Fibroblast of skin of abdomen (primary cell): ENCODE measurements at places on chromosomes 12 and 14.
A peak's percentile ranks its signal among the peaks of the same experiment; 100 is the strongest.

- DNase-seq = no peak
These were observed 60.1 kb upstream of the PPM1H start for GRCh38 chr12:62995097-62995496.

DNA sequence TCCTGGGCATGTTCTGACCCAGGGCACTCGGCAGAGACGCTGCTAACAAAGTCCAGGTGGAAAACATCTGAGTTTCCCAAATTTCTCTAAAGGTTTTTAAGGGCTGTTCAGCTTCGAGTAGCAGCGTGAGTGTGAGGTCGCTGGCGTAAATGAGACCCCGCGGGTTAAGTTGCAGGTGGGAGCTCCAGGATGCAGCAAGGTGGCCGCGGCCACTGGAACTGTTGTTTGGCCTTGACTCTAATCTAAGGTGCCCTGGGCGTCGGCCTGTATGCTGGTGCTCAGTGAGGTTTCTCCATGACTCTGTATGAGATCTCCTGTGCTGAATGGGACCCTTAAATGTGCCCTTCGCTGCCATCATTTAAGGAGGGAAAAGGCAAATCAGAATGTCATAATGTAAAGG lies 50.7 kb downstream of the ELK3 start:
- DNase-seq = no peak

DNA sequence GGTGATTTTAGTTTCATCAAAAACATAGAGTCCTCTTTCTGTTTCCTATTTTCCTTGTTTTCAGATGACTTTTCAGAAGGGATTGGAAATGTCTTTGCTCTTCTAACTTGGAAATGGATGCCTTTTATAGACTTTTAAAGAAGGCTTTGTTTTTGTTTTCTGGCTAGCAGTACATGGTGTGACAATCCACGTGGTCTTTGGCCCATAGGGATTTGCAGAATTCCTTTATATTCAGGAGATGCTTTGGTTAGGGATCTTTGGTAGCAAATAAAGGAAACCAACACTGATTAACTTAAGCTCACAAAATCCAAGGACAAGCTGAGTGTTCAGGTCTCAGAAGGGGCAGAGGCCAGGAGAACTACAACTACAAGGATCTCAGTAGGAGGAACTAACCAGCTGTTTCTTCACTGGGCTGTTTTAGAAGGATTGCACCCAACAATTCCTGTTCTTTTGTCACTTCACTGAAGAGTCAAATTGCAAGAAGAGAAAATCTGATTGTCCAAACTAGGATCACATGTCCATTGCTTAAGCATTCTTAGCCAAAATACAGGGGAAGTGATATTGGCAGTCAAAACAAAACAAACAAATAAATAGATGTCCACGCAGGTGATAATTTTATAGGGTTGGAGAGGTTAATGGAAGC lies 58.6 kb upstream of the MANSC4 start:
- DNase-seq = no peak

- DNase-seq = no peak
These were observed 39.8 kb upstream of the PWP1 start for GRCh38 chr12:107645630-107646333.

GRCh38 chr14:103521438-103521950 lies 1.1 kb downstream of the CKB start:
- DNase-seq = no peak

DNA sequence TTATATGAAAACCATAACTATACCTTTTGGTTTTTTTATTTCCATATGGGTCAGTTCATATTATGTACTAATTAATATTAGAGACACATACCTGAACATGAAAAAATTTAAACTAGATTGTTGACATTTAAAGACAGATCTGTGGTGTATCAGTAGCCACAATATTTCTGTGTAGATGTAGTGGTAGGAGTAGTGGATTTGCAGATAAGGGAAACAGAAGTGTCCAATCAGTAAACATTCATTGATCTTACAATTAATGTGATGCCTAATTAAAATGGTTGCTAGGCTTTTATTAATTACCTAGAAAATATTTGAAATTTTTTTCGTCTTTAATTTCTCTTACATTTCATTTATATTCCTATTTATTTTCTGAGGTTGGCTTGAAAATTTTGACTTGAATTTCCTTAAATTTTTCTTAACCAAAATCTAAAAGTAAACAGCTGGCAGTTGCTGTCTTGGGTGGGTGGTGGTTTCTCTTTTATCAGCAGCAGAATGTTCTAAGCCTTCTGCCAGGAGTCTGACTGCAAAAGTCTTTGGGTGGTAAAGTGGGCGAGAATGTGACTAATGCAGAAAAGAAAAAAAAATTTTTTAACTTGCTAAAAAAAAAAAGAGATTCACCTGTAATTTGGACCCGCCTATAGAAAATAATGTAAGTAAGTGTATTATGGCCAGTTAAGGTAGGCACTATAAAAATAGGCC lies 2.4 kb downstream of the FGFR1OP2 start:
- no peak for DNase-seq

GRCh38 chr14:81127785-81128184 lies 93.0 kb downstream of the GTF2A1 start:
- no peak for DNase-seq

- peak; percentile 23 for DNase-seq
These were observed at the start of gene NDRG2 for GRCh38 chr14:21024585-21025370. NDRG2 (minus strand) TSS chr14:21025061; CDS start chr14:21023315, 1,746 bp downstream.

GRCh38 chr12:24881227-24881626 lies 67.7 kb downstream of the BCAT1 start:
- DNase-seq = no peak

- DNase-seq = no peak
These were observed 21.8 kb downstream of the SUSD6 start for GRCh38 chr14:69633238-69633637.

- DNase-seq = peak; percentile 81
These were observed 190.2 kb upstream of the SLC38A2 start for GRCh38 chr12:46562625-46563225.

DNA sequence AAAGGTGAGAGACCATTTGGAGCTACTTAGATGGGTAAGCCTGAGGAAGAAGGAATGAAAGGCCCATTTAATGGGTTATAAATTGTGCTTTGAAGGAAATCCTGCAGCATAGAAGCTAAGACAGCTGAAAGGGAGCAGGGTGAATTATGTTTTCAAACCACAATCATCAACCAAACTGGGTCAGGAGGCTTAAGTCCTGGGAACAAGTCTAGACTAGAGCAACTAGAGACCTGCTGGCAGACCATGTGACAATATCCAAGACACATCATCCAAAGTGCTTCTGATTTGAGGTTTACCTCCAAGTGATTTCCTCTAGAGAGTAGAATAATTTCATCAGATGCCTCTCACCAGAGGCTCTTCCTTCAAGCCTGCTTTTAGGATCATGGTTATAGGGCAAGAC lies 53.7 kb downstream of the MAP3K9 start:
- DNase-seq = no peak

- peak; percentile 61 for DNase-seq
These were observed 432.6 kb downstream of the LRIG3 start for GRCh38 chr12:58487678-58488161.

DNA sequence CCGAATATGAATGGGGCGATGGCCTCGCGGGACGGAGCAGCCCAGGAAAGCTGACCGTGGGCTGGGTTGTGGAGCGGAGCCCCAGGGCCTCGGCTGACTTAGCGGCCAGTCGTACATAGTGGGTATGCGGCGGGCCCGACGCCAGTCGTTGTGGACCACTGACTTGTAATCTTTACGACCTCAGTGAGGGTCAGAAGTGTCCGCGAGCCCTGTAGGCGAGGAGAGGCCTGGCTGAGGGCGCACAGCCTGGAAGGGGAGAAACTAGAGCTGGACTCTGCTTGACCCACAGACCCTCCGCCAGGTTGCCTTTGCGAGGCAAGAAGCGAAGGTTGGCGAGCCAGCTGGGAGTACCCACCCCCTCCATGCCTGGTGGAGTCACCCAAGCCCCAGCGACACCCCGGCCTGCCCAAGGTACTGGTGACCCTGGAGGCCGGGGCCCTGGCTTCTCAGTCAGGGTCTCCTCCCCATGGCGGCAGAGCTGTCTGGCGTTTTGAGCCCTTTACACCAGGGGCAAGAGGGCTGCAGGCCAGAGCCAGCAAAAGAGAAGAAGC lies 15.6 kb upstream of the DYNC1H1 start:
- no peak for DNase-seq

DNA sequence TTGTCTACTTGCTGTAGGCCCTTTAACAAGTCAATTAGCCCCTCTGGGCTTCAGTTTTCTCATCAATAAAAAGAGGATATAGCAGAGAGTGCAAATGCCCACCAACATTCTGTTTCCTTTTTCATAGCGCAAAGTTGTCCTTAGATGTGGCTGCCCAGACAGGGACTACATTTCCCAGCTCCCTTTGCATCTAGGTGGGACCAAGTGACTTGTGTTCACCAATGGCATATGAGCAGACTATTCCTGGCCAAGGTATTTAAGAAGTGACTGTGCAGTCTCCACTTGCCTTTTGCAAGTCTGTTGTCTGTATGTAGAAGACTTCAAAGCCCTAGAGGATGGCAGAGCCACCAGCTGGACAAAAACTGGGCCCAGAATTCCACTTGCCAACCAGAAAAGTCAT lies 59.7 kb downstream of the DAO start:
- no peak for DNase-seq

DNA sequence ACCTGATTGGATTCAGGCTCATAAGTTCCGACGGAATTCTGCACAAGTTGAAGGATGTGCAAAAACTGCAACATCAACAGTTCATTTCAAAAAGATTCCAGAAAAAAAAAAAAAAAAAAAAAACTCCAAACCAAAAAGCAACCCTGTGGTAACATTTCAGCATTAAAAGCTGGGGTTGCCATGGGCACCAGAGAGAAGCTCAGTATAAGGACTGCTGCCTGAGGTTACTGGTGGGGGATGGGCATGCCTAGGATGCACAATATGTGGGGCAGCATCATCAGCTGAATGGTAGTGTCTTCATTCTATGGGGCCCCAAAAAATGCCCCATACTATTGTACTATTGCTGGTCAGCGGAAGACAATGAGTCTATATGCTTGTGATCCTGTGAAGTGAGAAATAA lies 44.7 kb downstream of the MBIP start:
- no peak for DNase-seq

DNA sequence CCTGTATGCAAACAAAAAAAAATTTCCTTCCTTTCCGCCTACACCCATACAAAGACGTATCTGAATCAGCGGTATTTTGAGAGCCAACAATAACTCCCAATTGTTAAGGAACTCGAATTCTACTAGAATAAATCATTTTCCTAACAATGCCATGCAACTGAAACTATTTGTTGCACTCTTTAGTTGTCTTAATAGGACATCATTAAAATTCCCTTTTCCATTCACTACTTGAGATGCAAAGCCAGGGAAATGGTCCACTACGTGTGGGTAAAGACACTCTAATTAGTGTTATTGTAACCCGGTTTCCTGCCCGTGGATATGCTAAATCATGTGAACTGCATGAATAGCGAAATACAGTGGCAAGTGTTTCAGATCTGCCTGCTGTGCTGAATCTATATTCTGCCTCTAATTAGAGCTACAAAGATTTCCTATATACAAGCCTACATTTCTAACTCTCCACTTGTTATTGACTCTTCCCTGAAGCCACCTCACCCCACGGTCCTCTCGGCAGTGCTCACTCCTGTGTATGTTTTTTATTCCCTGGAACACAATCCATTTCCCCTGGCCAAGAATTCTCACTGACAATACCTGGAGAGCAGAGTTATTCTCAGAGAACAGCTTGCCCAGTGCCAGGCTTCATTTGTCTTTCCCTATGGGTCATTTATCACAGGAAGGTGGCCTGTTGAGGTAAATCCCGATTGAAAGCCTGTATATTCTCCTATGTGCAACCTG lies 168.3 kb downstream of the PAWR start:
- DNase-seq = no peak

- DNase-seq = peak; percentile 73
These were observed 58.2 kb downstream of the DICER1 start for GRCh38 chr14:95098984-95099599.

DNA sequence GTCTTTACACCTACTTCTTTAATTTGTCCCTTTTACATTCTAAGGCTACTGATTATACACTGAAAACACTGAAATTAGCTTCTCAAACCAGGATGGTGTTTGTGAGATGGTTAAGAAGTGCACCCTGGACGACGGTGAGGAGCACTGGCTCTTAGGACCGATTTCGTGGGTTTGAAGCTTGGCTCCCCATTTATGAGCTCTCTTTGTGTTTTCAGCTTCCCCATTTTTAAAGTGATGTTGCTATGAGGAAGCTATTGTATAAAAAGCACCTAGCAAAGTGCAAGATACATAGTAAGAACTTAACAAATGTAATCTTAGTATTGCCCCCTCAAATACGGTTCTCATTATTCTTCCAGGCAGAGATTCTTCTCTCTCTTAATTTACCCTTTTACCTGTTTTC lies 4.7 kb downstream of the NFYB start:
- no peak for DNase-seq

DNA sequence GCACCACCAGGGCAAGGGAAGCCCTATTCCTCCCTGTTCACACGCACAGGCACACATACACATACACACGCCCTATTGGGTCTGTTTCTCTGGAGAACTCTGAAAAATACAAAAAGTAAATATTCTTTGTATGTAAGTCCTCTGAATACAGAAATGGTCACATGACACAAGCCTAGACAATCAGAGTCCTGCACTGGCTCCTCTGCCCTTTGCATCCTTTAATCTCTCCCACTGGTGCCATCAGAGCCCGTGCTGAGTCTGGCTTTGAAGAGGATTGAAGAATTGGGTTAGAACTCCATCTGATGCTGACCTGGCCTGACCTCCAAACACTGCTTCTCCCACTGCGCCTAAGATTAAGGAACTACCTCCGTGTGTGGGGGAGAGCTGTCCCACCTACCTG lies 273.2 kb upstream of the TBX3 start:
- no peak for DNase-seq

DNA sequence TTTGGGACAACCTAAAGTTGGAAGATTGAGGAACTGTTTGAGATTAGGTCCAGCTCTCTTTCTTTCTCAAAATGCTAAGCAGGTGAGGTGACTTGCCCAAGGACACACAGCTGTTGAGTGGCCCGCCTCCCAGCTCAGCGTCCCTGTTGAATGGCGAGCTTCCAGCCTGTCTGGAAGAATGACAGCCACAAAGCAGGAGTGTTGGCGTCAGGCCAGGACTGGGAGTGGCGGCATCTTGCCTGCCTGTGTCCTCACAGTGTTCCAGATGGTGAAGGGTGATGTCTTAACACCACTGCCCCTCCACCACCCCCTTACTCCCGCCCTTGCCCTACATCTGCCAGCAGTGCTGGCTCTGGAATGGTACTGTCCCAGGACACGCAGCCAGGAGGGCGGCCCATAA lies 4.4 kb upstream of the CEBPE start:
- DNase-seq = no peak

GRCh38 chr12:20342111-20342510 lies 26.2 kb upstream of the PDE3A start:
- peak; percentile 14 for DNase-seq

- DNase-seq = no peak
These were observed 126.3 kb upstream of the DYRK2 start for GRCh38 chr12:67522222-67522621.

DNA sequence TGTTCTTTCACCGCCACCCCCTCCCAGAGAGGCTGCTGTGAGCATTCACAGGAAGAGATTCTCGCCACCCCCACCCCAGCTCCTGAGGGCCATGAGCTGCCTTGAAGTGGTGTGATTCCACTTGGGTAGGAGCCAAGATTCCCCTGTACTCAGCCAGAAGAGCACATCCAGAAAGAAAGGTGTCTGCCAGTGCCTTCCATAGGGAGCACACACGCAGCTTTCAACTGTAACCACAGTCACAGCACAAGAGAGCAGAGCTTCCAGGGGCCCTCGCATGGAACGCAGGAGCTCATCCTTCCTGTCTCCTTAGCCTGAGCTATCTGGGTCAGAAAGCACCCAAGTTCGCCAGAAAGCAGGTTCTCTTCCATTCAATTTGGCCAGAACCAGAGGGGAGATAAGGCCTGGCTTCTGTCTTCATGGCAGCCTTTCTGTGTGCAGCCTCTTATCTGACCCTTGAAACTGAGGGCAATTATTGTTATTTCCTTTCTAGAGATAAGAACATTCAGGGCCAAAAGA lies 66.6 kb upstream of the SCN8A start:
- DNase-seq = no peak
